ENCODE measurements at places on chromosomes 5 and 9.

DNA sequence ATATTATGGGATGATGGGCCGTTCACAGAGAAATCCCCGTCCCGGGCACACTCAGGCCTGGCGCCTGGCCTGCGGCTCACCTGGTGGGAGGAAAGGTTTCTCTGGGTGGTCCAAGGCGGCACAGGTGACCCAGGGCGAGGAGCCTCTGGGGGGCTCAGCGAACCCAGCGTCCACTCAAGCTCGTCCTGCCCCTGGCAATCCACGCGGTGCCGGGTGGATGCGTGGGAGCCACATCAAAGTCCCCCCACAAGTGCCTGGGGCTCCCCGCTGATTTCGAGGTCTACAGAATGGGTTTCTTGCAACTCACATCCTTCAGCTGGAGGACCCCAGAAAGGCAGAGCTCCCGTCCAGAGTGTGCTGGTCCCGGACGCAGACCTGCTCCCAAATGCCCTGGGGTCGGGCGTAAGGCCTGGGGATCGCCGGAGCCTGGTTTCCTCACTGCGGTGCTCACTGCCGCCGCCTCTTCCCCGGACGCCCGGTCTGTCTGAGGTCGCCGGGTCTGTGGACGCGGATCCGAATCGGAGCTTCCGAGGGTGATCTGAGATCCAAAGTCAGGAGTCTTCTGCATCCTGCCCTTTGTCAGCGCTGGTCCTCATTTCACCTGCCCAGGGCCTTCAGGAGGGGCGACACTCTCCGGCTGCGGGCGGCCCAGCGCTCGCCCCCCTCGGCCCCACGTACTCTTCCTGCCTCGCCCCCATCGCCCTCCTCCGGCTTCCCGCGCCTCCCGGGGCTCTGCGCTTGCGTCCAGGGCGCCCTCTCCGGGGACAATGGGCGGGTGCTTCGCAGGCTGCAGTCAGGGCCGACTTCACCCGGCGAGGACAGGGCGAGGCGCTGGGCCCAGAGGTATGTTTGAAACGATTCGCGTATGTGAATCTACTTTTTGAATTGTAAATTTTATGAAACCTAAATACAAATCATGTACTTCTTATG lies 20.0 kb upstream of the RUFY1 start:
- DNase-seq: peak; percentile 50

- DNase-seq: no peak
Observed at GRCh38 chr9:71754151-71754550, 14.2 kb downstream of the CEMIP2 start.

- DNase-seq: peak; percentile 71
Observed at GRCh38 chr5:172173564-172174153, 14.4 kb downstream of the STK10 start.

- DNase-seq: no peak
Observed at GRCh38 chr9:132892400-132892799, 13.7 kb downstream of the SPACA9 start.

- DNase-seq: no peak
Observed at GRCh38 chr9:38229504-38230155, 160.6 kb upstream of the SHB start.

DNA sequence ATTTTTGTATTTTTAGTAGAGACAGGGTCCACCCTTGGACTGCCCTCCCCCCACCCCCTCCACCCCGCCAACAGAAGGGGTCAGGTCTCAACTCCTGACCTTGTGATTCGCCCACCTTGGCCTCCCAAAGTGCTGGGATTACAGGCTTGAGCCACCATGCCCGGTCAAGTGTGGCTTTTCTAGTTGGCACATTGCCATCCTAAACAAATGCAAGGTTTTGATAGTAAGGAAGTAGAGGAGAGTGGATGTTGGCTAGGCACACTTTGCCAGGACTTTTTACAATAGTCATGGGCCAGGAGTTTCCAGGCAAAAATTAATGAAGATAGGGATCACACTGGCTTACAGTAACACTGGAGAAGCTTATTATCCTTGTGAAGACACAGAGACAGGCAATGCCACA lies 62.4 kb downstream of the GALNT12 start:
- DNase-seq: no peak

- DNase-seq: no peak
Observed at GRCh38 chr9:34783951-34784487, 74.1 kb upstream of the CCL21 start.

- DNase-seq: no peak
Observed at GRCh38 chr5:36682499-36682898, 76.1 kb downstream of the SLC1A3 start.

DNA sequence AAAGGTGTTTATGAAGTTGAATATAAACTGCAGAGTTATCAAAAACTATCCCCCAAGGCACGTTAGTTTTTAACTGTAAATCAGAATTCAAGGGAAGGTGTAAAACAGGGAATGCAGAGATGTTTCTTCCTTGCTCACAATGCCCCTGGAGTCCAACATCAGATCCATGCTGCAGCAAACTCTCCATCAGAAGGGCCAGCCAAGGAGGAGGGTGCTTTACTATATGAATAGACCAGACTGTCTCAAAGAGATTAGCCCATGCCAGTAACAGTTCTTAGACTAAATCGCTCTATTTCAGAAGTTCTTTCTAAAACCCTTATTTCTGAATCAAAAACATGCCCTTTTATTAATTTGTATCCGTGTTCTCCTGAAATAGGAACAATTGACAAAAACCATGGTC lies 362.8 kb upstream of the RPS23 start:
- no peak for DNase-seq

- no peak for DNase-seq
Observed at GRCh38 chr9:126051446-126052130, 275.0 kb upstream of the MVB12B start.

GRCh38 chr5:152397581-152397980 lies 7.5 kb downstream of the NMUR2 start:
- no peak for DNase-seq

DNA sequence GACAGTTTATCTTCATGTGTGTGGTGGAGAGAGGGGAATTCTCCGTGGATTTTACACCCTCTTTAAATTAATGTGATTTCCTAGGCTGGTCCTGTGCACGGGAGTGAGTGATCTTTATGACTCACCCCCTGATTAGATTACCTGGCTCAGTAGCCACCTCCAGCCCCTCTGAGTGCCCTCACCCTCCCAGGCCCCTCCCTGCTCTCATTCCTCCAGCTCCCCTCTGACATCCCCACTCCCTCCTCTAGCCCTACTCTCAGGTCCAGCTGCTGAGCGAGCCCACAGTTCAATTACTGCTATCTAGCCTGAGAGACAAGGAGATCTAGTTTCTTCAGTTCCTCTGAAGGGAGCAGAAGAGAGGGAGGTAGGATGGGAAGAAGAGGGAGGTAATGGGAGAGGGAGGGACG lies 61.8 kb upstream of the ARAP3 start:
- DNase-seq: no peak

GRCh38 chr5:97918057-97918456 lies 735.0 kb upstream of the RIOK2 start:
- no peak for DNase-seq

GRCh38 chr9:83383034-83383433 lies 155.2 kb downstream of the FRMD3 start:
- no peak for DNase-seq

GRCh38 chr5:81843845-81844244 lies 92.9 kb upstream of the SSBP2 start:
- no peak for DNase-seq

- DNase-seq: no peak
Observed at GRCh38 chr9:124284940-124285441, 27.2 kb downstream of the NEK6 start.

- DNase-seq: no peak
Observed at GRCh38 chr5:180469586-180469865, 24.7 kb upstream of the CNOT6 start.

- DNase-seq: no peak
Observed at GRCh38 chr9:5854063-5854790, 21.3 kb upstream of the ERMP1 start.

- DNase-seq: no peak
Observed at GRCh38 chr9:120872791-120873502, 4.0 kb downstream of the PHF19 start.

- DNase-seq: peak; percentile 76
Observed at GRCh38 chr9:72586388-72587130, 65.2 kb downstream of the TMC1 start.

DNA sequence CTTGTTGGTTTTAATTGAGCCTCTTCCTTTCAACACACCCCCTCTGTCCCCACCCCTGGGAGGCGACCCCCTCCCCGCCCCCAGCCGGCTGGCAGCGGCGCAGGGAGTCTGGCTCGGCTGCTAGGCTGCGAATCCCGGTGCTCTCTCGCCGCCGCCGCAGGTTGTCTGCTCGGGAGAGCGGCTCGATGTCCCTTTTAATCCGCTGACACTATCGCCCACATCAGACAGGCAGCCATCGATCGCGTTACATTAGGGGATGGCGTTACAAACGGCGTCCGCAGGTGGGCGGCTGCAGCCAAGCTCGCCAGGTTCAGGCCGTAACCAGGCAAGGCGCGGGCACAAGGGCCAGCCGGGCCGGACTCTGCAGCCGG lies 1.3 kb downstream of the NR2F1-AS1 start:
- DNase-seq: peak; percentile 31

DNA sequence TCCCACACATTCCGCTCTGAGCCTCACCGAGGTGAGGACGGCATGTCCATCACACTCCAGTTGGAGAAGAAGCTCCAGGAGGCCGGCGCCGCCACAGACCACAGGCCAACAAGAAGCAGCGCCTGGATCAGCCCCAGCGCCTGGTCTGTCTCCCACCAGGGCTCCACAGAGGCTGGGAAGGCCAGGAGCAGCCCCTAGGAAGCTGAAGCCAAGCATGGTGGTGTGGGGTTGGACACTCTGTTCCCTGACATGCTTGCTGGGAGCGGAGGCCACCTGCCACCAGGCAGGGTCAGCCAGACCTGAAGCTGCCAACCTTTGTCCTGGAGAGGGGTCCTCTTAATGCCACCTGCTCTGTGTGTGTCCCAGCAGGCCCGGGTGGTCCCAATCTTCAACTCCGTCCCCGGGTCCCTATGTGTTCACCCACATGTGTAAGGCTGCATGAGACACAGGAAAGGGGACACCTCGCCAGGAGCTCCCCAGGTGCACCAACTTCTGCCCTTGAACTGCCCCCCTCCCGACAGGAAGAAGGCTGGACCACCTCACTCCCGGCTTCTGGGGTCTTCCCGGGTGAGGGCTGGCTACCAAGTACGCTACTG lies 140.1 kb upstream of the PPP1R26 start:
- DNase-seq: no peak

DNA sequence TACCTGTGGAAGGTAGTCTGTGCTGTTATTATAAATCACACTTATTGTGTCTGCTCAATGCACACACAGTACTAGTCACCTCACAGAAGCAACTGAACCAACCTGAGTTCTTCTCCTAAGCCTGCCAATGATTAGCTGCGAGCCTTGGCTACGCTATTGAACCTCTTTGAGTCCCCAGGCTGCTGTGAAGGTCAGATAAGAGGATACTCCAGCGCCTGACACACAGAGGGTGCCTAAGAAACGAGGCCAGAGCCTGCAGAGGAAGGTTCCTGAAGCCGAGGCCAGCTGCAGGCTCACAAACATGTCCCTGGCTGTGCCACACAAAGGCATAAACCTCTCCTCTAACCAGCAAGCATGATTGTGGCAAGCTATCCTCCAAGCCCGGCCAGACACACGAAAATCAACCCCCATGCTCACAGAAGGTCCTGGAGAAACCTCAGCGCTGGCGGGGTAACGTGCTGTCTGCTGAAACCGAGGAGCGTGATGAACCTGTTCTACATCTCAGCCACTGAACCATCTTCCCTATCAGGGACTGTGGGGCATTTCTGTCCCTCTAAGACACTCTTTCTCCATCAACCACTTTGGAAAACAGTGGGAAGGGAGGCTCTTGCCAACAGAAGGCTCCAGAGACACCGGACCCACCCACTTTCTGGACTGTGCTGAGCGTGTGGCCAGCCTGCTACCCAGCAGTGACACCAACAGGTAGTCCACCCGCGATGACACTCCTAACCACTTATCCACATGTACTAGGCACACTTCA lies 53.2 kb upstream of the SLC25A51 start:
- no peak for DNase-seq

- no peak for DNase-seq
Observed at GRCh38 chr5:142833517-142834449, 63.6 kb downstream of the ARHGAP26 start.

DNA sequence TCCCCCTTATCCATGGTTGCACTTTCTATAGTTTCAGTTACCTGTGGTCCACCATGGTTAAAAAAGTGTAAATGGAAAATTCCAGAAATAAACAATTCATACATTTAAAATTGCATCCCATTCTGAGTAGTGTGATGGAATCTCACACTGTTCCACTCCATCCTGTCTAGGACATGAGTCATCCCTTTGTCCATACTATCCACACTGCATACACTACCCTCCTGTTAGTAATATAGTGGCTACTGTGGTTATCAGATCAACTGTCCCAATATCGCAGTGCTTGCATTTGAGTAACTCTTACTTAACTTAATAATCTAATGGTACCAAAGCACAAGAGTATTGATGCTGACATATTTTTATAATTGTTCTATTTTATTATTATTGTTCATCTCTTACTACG lies 100.7 kb downstream of the RAB3C start:
- DNase-seq: peak; percentile 2

DNA sequence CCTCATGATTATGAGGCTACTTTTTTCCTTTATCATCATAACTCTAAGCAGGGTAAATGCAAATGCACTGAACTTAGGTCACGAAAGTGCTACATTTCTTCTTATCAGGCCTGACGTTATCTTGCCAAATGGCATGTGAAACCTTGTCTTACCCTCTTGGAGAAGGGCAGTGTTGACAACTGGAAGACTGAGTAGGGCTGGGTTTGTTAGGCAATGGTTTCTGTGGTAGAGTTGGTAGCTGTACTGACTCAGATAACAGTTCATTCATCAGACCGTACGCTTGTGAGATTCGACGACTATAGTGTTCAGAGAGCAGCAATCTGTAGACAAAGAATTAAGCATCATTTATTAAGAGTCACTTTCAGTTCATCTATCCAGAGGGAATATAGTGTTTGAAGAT lies 127.7 kb downstream of the CPLANE1 start:
- DNase-seq: no peak

- DNase-seq: no peak
Observed at GRCh38 chr9:113770396-113770795, 105.7 kb upstream of the ZNF618 start.

- DNase-seq: no peak
Observed at GRCh38 chr9:92680166-92681119, 10.5 kb upstream of the IPPK start.

GRCh38 chr5:119515192-119515591 lies 62.9 kb downstream of the HSD17B4 start:
- DNase-seq: peak; percentile 25
